ENCODE measurements at places on chromosomes 4 and X.

DNA sequence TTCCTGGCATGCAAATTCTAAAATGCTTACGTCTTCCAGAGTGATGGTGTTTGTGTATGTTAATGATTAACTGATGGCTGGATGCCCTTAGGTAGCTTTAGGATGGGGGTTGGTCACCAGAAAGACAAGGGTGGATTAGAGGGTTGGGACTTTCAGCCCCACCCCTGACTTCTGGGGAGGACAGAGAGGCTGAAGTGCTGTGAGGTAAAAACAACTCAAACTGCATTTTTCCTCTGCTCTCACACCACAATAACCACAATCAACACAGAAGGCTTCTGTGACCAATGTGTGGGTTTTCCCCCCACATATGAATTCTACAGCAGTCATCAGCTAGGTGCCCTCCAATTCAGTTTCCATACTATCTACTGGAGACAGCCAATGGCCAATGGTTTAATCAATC, 18.7 kb upstream of the DDIT4L start:
- no peak for DNase-seq

DNA sequence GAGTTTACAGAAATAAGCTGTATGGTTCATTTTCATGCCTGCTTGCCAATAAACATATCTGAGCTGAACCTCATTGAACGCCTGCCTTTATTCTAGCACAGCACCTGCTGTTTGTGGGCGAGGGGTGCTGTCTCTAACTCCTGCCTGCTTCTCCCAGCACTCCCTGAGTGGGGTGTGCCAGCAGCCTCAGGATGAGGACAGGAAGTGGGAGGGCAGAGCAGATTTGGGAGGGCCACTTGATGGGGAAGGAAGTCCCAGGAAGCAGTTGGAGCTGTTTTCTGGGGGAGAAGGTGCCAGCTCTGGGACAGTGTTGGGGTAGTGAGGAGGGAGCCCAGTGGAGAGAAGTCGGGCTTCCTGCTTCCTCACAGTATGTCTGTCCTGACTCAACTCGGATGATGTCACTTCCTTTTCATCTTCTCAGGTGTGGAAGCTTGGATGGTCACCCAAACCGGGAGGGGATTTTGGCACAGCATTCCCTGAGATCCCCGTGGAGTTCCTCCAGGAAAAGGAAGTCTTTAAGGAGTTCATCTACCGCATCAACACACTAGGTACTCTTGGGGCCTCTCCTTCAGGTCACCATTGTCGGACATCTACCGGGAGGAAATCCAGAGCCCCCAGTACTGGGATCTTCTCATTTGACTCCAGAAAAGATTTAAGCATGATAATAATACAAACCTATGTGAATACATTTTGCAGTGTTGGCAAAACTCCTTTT, 29.0 kb upstream of the MSANTD1 start:
- DNase-seq = no peak

GRCh38 chr4:10131202-10131601, 14.6 kb upstream of the WDR1 start:
- no peak for DNase-seq

DNA sequence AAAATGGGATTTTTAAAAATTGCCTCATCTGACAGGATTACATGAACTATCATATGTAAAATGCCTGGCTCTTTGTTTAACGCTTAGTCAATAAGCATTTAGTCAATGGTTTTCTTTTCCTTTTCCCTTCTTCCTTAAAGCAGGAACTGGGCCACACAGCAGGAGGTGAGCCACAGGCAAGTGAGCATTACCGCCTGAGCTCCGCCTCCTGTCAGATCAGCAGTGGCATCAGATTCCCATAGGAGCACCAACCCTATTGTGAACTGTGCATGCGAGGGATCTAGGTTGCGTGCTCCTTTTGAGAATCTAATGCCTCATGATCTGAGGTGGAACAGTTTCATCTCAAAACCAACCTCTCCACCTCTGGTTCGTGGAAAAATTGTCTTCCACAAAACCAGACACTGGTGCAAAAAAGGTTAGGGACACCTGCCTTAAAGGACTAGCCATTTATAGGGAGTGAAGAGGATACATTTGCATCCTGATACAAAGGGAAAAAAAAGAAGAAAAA, 306.1 kb downstream of the FBXW7 start:
- DNase-seq = no peak

GRCh38 chr4:140027101-140027500, 126.9 kb downstream of the MAML3 start:
- DNase-seq = no peak

DNA sequence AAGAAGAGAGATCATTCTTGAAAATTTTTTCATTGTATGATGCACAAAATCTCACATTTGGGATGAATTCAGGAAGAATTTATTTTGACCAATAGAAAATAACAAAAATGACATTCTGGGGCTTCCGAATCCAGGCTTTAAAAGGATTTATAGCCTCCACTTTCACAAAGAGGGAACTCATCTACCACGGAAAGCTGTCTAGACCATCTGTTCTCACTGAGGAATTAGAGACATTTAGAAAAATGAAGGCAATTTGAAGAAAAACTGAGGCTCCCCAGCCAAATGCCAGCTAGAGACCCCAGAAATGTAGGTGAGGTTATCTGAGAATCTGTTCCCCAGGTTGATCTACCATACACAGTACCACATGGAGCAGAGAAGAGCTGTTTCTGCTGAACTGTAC, 464.3 kb downstream of the TMA16 start:
- no peak for DNase-seq

DNA sequence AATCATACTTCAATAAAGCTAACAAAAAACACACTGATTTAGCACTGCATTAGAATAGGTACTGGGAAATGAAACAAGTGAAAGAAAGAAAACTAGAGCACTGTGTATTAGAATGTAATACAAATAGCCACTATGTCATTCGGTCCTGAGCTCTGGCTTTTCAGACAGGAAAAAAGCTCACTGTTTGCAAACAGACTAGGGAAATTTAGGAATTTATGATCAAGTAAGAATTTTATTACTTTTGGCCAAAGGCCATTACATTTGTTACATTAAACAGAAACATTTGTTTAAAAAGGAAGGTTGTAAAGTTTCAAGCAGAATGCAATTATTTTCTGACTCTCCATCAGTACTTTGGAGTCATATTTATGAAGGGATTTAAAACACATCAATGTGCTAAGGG, 68.7 kb downstream of the KLHL8 start:
- DNase-seq = no peak

DNA sequence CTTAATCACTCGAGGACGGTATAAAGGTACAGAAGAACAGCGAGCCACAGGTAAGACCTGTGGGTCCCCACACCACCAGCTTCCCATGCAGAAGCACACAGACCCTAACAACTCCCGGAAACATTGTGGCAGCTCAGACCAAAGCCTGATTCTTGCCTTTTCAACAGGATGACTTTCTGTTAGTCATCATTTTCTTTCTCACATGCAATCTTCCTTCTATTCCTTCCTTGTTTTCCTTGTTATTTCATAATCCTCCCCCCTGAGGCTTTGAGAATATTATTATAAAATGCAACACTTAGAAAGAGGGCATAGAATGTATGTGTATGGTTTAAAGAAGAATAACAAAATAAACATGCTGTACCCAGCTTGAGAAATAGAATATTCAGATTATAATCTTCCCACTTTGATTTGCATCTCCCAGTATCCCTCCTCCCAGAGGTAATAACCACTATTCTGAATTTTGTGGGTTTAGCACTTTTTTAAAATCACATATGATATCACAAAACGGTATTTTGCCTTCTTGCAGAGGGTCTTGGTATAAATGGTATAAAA, 100.9 kb downstream of the FHDC1 start:
- no peak for DNase-seq

- no peak for DNase-seq
Measured at GRCh38 chr4:48483777-48484493, 792 bp downstream of the SLC10A4 start.

GRCh38 chrX:2676794-2677675, 14.1 kb upstream of the CD99 start:
- no peak for DNase-seq

DNA sequence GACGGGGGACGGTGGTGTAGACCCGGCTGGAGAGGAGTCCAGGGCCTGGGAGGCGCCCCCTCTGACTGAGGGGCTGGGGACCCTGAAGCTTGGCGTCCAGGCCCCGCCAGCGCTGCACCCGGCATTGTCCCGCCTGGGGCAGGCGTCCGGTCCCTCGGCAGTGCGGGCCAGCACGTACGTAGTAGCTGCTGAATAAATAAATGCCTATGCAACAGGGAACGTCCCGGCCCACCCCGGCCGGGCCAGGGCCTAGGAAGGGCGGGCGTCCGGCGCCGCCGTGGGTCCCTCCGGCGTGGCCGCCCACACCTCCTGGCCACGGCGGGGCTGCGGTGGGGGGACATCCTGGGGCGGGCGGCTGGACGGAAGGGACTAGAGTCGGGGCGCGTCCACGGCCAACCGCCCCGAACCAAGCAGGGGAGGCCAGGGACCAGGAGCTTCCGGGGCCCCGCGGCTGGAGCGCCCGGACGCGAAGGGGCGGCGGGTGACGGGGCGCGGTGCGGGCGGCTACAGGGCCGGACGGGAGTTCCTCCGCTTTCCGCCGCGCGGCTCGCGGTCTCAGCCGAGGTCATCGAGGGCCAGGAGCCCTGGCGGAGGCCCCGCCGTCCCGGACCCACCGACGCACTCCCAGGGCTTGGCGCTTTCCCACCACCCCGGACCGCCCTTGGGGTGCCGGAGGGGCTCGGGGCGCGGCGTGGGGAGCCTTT, 886 bp upstream of the WWC2 start:
- DNase-seq = no peak

DNA sequence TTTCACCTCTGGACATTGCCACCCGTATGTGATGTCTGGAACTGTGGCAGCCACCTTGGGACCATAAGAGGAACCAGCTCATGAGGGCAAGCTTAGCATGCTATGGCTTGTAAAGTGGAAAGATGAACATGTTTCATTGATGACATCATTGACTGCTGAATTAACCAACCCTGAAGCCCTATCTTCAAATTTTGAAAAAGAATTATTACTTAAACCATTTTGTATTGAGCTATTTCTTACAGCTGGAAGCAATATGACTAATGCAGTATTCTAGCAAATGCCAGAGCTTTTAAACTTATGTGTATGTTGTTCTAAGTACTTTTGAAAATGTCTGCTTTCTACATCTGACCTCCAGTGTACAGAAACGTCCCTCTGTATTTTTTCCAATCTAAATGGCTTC, 18.1 kb downstream of the GUCY2F start:
- DNase-seq = no peak

GRCh38 chr4:84381759-84382158, 117.3 kb downstream of the NKX6-1 start:
- no peak for DNase-seq

GRCh38 chrX:12405306-12405705, 267.0 kb downstream of the FRMPD4 start:
- DNase-seq = no peak

GRCh38 chrX:16745659-16746058, 26.2 kb downstream of the SYAP1 start:
- no peak for DNase-seq

- no peak for DNase-seq
Measured at GRCh38 chr4:41512136-41512535, 25.8 kb upstream of the LIMCH1 start.

- DNase-seq = no peak
Measured at GRCh38 chr4:780716-781492, 45.0 kb downstream of the CPLX1 start.

- no peak for DNase-seq
Measured at GRCh38 chrX:15269618-15270521, at the start of gene ASB9. Gene ASB9 (minus strand): TSS chrX:15270083. CDS start chrX:15269874, 209 bp downstream.

GRCh38 chrX:153582896-153583295, 16.0 kb downstream of the CCNQ start:
- DNase-seq = peak; percentile 23

DNA sequence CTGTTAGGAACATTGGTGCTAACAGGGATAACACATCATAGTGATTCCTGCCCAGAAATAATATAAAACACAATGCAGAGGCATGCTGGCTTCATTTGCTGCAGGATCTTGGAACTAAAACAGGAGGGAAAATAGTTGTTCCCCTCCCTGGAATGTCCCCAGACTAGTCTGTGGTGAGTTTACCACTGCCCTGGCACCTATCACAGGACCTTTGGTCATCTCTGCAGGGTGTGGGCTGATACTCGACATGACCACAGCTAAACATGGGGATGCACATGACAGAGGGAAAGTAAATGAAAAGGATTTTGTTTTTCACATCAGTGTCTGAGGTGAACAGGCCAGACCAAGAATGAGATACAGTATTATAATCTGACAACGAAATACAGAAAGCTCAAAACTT, 160.2 kb upstream of the DKK2 start:
- DNase-seq = no peak

GRCh38 chrX:17521871-17522693, 147.1 kb downstream of the NHS start:
- no peak for DNase-seq

DNA sequence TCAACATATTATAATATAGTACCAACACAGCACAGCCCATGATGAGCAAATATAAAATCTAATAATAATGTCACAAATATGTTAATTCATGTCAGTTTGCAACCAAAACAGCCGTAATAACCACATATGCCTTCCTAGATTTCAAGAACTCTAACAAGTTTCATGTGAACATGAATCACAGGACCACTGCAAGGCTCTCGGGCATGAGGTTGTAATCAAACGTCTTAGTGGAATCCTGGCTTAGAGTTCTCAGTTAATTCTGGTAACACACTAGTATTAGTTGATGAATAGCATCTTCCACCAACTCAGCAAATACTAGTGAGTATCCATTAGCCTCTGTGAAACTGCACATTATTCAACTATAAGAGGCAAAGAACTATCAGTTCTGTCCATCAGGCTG, 379.3 kb upstream of the TENM3 start:
- DNase-seq = no peak

GRCh38 chr4:169682372-169683047, 62.1 kb downstream of the CLCN3 start:
- no peak for DNase-seq

GRCh38 chr4:166277401-166277800, 404.4 kb downstream of the TLL1 start:
- no peak for DNase-seq

DNA sequence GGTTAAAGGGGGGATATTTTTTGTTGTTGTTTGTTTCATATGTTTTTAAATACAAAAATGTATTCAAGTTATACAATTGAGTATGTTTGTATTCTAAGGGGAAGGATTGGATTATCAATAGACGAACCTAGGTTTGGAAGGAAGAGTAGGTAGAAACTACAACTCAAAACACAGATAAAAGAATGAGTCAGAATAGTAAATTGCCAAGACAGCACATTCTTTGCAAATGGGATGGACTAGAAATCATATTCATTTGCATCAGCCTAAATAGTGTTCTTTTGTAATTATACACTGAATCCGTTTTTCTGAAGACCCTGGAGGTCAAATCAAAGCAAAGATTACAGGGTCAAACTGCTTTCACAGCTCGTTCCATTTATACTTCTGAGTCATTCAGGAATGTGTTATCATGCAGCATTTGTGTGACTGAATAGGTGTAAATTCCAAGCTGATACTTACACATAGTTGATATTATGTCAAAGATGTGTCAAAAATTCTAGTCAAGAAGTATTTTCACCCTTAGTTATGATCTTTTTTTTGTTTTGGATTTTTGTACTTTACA, 273.3 kb upstream of the FAT4 start:
- no peak for DNase-seq

DNA sequence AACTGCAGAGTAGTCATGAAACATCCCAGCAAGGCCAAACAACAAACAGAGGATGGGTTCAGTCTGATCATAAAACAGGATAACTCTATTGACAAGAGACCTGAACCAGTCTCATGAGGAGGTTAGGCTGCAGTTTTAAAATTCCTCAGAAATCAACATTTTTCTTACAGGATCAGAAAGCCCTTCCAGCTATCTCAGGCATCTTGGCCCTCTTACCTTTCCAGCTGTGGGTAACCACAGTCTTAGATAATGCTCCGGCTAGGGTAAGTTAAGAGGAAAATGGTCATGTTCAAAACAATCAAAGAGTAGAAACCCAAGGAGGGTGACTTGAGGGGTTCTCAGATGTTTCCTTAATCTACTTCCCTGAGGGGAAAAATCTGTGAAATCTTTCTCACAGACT, 5.1 kb downstream of the CTSO start:
- no peak for DNase-seq

All from activated CD8-positive, alpha-beta memory T cell treated with anti-CD3 and anti-CD28 coated beads for 48 hours (primary cell).